ENCODE measurements at places on chromosomes 6 and 20.

DNA sequence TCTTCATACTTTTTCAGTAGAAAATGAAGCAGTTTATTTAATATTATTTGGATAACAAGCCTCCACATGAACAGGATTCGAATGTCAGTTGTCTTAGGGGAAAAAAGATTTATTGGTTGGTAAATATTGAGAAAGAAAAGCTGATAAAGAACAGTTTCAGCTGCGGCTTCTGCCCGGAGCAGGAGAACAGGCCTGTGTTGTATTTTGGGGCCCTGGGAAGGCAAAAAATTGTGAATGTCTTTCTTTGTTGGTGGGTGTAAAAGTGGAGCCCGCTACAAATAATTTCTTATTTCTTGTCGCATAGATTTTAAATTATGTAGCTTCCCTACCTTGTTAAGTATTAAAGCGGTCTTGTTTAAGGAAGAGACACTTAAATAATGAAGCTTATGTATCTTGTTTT, 90.5 kb upstream of the PAX1 start:
- DNase-seq: no peak

DNA sequence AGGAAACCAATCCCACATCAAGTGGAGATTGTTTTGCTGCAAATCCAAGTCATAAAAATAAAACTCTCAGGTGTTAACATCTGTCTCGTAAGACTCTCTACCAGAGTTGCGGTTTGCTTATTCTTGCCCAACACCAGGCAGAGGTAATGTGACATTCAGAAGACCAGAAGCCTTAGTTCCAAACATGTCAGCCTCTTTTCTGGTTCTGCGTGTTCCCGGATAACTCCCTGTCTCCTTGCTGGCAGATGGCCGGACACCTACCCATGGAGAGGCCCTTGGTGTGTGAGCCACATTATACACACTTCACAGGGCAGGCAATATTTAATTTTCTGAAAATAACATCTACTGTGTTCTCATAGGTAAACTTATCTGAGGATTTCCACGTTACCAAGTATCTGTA, 73.4 kb downstream of the GMPR start:
- DNase-seq: no peak

DNA sequence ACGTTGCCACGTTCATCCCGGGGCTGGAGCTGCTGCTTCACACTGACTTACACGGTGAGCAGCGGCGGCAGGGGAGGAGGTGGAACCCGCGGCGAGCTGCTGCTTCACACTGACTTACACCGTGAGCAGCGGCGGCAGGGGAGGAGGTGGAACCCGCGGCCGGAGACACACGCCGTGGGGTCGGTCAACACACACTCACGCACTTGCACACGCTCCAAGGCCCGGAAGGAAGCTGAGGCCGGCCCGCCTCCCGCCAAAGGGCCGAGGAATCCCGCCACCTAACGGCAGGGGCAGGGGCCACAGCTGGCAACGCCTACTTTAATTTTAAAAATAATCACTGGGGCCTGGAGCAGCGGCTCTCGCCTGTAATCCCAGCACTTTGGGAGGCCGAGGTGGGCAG, 94.4 kb upstream of the FOXC1 start:
- no peak for DNase-seq

DNA sequence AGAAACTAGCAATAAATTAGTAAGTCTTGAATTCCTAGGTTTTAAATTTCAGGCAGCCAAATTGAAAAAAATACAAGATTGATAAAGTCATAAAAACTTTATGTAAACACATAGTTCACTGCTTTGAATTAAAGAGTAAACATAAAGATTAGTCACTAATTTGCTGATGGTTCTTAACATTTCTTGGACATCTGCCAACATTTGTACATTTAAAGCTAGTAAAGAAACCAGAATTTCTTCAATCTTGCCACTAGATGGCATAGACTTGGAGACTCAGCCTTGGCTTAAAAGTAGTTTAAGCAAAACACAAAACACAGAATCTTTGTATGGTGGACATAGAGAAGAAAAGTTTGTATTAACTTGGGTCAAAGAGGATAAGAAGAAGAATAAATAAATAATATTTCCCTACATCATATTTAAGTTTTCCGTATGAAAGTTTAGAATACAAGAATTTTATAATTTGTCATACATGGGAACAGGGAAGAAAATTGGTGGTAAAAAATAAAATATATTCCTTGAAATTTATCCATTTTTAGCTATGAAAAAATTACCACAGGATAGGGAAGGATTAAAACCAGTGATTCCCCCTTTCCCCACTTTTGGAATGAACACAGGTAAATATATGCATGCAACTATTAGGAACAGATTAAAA, 41.7 kb upstream of the FAM135A start:
- DNase-seq: peak; percentile 43

DNA sequence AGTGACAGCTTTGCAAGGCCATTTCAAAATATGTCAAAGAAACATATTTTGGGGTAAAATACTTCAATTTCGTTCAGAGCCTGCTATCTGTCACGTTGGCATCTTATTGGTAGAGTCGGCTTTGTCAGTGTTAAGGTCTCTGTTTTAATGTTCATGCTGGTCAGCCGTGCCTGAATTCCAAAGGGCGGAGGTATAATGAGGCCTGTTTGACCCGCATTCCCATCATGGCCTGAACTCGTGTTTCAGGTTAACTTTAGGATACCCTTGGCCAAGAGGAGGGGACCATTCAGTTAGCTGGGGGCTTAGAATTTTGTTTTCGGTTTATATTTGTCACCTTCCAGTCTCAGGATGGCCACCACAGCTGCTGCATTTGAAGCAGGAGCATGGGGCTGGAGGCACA, 236.4 kb downstream of the NFATC2 start:
- DNase-seq: no peak

DNA sequence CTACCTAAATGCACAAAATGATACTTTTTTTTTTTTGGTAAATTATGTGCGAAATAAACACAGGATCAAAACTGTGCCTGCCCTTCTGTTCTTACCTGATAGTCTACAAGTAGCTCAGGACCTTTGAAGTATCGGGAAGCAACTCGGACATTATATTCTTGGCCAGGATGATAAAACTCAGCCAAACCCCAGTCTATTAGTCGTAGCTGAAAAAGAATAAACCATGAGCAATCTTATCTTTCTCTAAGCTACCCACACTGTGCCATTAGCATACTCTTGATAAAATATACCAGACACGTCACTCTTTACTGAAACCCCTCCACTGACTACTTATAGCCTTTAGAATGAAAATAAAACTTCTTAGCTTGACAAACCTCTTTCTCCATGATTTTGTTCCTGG, 29.8 kb upstream of the TBC1D20 start:
- no peak for DNase-seq

DNA sequence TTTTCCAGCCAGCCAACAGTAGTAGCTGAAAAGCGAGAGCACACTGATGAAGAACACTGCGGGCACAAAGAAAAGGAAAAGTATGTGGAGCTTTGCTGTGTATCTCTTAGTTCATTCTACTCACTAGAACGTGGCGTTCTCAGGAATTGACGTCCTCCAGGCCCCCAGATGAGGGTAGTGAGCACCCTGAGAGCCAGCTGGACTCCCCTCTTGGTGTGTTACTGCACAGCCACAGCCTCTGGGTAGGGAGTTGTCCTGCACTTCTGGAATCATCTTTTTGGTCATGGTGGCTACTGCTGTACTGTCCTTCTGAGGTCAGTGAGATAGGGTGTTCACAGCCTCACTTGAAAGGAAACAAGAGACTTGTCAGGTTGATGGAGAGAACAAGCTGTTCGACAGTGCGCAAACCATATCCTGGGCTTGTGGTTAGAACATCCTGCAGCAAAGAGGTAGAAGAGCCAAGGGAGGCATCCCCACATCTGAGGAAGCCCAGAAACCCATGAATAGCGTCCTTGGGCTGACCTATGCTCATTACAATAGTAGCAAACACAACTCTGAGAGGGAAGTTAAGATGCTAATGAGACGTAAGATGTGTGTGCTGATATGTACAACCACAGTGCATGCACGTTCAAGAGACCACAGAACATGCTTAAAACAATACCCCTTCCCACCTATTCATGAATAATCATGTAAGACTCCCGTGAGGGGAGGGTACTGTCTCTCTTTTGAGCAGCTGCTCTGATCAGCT, 14.6 kb upstream of the HLA-F start:
- DNase-seq: peak; percentile 77

DNA sequence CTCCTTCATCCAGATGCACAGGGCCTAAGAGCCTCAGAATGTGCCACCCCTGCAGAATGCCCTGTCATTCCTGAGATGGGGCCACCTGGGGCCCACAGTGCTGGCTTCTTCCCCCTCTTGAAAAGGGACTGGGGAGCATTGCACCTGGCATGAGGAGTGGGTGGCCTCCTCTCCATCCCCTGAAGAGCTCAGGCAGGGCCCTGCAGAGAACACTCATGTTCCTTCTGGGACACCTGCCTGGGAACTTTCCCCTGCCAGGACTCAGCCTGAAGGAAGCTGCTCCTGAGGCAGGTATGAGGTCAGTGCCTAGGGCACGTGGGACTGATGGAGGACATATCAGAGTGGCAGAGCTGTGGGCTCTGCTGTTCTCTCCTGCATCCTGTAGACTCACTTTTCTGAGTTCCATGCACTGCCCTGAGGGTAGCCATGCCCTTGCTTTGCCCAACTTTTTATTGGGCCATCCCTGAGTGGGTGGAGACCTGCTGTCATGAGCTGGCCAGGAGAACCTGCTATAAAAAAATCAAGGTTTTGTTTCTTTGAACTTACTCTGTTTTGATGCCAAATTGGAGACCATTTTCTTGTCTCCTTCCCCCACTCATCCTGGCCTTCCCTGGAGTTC, 19.5 kb downstream of the CCDC167 start:
- DNase-seq: no peak

GRCh38 chr6:167530951-167531350, 206.1 kb downstream of the TTLL2 start:
- no peak for DNase-seq

DNA sequence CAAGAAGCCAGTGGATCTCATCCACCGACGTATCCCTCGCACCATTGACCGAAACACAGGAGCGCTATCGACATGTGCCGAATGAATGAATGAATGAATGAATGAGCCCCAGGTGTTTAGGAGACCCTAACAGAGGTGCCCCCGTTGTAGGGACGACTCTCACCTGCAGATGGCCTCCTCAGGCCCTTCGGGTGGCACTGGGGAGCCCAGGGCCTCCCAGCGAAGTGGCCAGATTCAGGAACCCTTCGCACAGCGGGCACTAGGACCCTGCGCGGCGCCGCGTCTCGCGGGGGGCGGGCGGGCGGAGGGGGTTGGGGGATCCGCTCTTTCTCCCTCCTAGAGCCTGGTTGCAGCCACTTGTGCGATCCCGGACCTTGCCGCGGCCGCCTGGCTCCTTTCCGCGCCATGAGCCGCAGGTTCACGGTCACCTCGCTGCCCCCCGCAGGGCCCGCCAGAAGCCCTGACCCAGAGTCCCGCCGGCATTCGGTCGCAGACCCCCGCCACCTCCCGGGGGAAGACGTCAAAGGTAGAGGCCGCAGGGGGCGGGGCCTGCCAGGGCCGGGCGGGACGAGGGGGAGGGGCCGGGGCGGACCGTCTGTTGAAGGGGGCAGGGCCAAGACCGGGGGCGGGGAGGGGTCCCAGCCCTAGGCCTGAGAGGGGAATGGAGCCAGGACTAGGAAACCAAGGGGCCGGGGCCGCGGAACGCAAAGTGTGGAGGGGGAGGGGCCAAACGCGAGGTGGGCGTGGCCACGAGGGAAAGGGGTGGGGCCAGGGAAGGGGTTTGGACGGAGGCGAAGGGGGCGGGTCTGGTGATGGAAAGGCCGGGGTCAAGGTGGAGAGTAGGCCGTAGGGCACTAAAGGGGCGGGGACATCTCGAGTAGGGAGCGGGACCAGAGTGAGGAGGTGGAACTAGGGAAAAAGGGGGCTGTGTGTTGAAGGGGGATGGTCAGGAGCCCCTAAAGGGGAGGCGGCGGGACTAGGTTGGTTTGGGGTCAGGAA, 7.4 kb upstream of the SLC12A5 start:
- DNase-seq: peak; percentile 68

DNA sequence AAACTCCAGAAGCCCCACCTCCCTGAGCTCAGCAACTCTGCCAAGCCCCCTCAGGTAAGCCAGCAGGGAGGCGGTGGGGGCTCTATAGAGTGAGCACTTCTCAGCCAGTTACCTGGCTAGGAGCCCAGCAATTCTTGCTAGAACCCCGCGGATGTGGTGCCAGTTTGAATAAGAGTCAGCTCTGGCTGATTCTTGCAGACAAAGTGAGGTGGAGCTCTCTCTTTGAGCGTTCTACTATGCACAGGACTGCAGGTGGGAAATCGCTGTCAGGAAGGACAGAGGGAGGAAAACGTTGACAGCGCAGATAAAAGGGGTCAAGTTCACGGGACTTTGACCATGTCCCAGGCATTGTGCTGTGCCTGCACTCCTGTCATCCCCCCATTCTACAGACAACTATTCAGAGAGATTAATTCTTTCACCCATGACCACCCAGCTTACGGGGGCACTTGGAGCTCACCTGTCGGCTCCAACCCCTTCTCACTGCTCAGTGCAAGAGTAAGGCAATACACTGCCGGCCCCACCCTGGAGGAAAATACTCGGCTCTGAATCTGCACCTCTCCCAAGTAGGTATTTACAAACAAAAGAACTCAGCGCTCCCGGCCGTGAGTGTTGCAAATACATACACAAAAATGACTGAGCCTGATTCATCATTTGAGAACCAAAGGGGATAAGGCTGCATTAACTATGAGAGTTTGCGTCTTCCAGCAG, 92.9 kb downstream of the ANKRD60 start:
- DNase-seq: no peak

GRCh38 chr6:8914700-8915099, 479.4 kb upstream of the SLC35B3 start:
- DNase-seq: no peak

- DNase-seq: no peak
Measured at GRCh38 chr6:39938773-39939654, 4.8 kb upstream of the MOCS1 start.

DNA sequence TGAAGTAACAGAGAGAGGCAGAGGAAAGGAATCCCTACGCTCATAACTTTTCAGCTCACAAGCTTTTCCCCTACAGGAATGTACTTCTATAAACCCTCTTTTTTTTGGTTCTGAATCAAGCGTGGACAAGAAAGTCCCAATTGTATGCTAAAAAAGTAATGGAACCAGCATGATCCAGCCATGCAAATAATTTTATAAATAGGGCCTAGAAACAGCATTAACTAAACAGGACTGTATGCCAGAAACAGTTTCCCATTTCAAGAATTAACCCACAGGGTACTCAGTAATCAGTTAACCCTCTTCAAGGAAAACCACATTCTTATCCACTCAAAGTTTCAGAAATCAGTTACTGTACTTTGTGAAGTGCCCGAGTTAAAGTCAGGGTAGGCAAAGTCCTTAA, 87.0 kb upstream of the HMGCLL1 start:
- no peak for DNase-seq

DNA sequence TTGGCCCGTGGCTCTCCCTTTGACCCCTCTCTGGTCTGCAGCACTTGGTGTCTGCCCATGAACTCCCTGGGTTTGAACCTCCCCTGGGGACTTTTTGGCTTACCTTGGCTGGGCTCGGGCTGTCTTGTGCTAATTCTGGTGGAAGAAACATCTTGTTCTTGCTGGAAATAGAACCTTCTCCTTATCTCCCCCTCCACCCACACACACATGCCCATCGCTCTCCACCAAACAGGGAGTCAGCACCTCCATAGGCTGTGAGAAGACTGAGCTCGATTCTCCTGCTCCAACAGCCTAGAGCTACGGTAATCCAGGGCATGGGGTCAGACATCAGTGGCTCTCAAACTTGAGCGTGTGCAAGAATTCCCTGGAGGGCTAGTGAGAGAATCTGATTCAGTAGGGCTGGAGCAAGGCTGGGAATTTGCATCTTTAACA, 114.4 kb upstream of the SLC22A23 start:
- DNase-seq: no peak

Data from activated CD4-positive, alpha-beta T cell treated with anti-CD3 and anti-CD28 coated beads, Interleukin-2, Interleukin-6, amounts not matched to agents 100 ng/mL and 50 ng/mL, durations not matched to agents 16 hours and 8 hours (primary cell).